Gastroesophageal sphincter (tissue), 4 donors: ENCODE measurements at places on chromosomes 12 and 14.

- ATAC-seq: no peak
- H3K4me3 ChIP-seq: no peak overlapping the region
Observed at GRCh38 chr12:131892711-131893604, 1.5 kb upstream of the ULK1 start.

DNA sequence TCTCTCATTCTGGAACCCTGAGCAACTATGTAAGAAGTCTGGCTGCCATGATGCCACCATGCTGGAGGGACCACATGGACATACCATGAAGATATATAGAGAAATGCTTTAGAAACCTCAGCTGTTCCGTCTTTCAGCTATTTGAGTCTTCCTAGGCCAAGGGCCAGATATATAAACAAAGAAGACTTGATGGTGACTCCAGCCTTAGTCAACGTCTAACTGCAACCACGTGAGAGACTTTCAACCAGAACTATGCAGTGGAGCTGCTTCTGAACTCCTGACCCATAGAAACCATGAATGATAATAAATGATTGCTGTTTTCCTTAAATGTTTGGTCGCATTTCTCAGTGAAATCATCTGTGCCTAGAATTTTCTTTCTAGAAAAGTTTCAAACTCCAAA lies 20.0 kb upstream of the KITLG start:
- no peak overlapping the region for H3K4me3 ChIP-seq
- no peak for ATAC-seq
- H3K4me1 ChIP-seq: no peaks in the 10 kb centered on the region
- no peaks in the 10 kb centered on the region for H3K36me3 ChIP-seq
- no peak overlapping the region for H3K27ac ChIP-seq

- no peaks in the 10 kb centered on the region for H3K36me3 ChIP-seq
- H3K27me3 ChIP-seq: peaks cover 62% of the 10 kb centered on the region
- H3K27ac ChIP-seq: no peak overlapping the region
- no peak for ATAC-seq
- H3K4me1 ChIP-seq: no peaks in the 10 kb centered on the region
Observed at GRCh38 chr12:3367750-3368444, 123.1 kb upstream of the PRMT8 start.

DNA sequence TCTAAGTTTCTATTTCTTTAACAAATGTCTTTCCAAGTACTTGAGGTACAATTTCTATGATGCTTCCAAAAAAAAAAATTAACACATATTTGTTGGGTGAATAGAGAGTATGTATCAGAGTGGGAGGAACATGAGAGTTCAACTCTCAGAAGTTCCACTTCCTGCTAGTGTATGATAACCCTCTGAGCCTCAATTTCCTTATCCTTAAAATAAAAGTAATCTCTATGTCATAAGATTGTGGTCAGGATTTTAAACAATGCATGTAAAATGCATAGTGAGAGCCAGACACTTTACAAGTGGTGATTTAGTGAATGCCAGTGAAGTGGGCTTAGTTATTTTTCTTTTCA lies 270.3 kb upstream of the AMIGO2 start:
- H3K4me1 ChIP-seq: no peaks in the 10 kb centered on the region
- no peaks in the 10 kb centered on the region for H3K36me3 ChIP-seq
- no peak for ATAC-seq
- no peaks in the 10 kb centered on the region for H3K27me3 ChIP-seq

DNA sequence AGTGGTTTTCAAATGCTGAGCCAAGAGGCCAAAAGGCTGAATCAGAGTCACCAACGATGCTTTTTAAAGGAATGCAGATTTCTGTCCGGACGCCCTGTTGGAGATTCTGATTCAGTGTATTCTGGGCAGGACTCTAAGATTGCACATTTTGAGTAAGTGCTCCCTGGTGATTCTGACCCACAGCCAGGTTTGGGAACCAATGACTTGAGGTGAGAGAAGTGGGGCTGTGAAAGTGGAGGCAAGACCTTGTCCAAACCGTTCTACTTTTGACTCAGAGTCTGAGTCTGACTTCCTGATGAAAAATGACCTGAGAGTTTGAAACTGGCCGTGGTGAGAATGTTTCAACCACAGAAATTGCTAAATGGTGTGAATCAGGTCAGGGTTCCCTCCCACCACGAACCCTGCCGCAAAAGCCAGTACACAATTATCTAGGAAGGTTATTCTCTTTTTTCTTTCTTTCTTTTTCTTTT lies 90.2 kb downstream of the NTN4 start:
- peak; percentile 25 for ATAC-seq
- H3K4me3 ChIP-seq: no peak overlapping the region
- no peaks in the 10 kb centered on the region for H3K4me1 ChIP-seq
- H3K27me3 ChIP-seq: no peaks in the 10 kb centered on the region
- no peak overlapping the region for H3K27ac ChIP-seq

DNA sequence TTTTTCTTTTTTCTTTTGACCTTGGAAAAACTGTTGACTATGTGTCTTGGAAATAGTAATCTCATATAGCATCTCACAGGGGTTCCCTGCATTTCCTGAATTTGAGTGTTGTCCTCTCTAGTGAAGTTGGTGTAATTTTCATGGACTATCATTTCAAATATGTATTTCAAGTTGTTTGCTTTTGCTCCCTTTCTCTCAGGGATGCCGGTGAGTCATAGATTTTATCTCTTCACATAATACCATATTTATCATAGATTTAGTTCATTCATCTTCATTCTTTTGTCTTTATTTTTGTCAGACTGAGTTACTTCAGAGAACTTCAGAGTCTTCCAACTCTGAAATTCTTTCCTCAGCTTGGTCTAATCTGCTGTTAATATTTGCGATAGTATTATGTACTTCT lies 1320.6 kb downstream of the LRFN5 start:
- no peaks in the 10 kb centered on the region for H3K36me3 ChIP-seq
- no peak for ATAC-seq
- no peaks in the 10 kb centered on the region for H3K4me1 ChIP-seq
- H3K4me3 ChIP-seq: no peak overlapping the region
- H3K27ac ChIP-seq: no peak overlapping the region

GRCh38 chr12:62766496-62766895 lies 168.5 kb downstream of the PPM1H start:
- H3K27ac ChIP-seq: no peak overlapping the region
- H3K27me3 ChIP-seq: no peaks in the 10 kb centered on the region
- peaks cover 11% of the 10 kb centered on the region for H3K4me1 ChIP-seq
- H3K4me3 ChIP-seq: no peak overlapping the region
- H3K36me3 ChIP-seq: no peaks in the 10 kb centered on the region

DNA sequence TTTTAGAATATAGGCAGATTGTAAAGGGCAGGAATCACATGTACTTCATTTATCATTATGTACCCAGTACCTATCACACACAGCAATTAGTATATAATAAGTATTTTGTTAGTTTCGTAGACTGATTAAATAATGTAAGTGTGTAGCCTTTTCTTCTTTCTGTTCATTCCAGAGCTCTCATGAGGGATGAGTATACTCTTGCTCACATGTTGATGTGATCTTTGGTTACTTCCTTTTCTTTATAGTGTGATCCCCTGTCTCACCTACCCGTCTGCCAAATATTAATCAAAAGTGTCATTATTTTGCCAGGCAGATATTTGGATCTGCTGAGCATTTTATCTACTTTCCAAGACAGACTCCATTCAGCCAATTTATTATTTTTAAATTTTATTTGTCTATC lies 156.1 kb downstream of the PCNX1 start:
- H3K4me1 ChIP-seq: no peaks in the 10 kb centered on the region
- H3K27me3 ChIP-seq: no peaks in the 10 kb centered on the region
- no peak overlapping the region for H3K27ac ChIP-seq
- ATAC-seq: no peak
- H3K36me3 ChIP-seq: no peaks in the 10 kb centered on the region
- H3K4me3 ChIP-seq: no peak overlapping the region

GRCh38 chr14:53062856-53063255 lies 90.3 kb downstream of the DDHD1 start:
- H3K27ac ChIP-seq: no peak overlapping the region
- no peak for ATAC-seq
- H3K4me3 ChIP-seq: no peak overlapping the region
- no peaks in the 10 kb centered on the region for H3K27me3 ChIP-seq
- no peaks in the 10 kb centered on the region for H3K36me3 ChIP-seq

GRCh38 chr12:117847371-117847770 lies 121.4 kb downstream of the KSR2 start:
- H3K4me3 ChIP-seq: no peak overlapping the region
- H3K27ac ChIP-seq: no peak overlapping the region
- ATAC-seq: no peak
- no peaks in the 10 kb centered on the region for H3K4me1 ChIP-seq

DNA sequence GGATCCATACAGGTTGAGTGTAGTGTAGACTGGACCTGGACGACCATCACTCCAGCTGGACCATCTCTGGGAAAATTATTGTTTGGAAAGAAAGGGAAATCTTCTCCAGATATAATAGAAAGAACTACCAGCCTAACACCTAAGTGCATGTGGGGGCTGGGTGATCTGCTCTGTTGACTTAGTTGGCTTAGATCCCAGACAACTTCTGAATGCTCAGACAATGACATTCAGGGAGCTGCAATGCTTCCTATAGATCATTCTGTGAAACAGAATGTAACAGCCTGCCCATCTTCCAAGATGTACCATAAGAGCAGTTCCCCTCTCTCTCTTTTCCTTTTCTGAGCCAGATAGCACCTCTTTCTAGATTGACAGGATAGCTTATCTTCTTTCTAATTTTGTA lies 572.8 kb upstream of the STXBP6 start:
- H3K36me3 ChIP-seq: no peaks in the 10 kb centered on the region
- H3K27ac ChIP-seq: no peak overlapping the region
- no peaks in the 10 kb centered on the region for H3K4me1 ChIP-seq

DNA sequence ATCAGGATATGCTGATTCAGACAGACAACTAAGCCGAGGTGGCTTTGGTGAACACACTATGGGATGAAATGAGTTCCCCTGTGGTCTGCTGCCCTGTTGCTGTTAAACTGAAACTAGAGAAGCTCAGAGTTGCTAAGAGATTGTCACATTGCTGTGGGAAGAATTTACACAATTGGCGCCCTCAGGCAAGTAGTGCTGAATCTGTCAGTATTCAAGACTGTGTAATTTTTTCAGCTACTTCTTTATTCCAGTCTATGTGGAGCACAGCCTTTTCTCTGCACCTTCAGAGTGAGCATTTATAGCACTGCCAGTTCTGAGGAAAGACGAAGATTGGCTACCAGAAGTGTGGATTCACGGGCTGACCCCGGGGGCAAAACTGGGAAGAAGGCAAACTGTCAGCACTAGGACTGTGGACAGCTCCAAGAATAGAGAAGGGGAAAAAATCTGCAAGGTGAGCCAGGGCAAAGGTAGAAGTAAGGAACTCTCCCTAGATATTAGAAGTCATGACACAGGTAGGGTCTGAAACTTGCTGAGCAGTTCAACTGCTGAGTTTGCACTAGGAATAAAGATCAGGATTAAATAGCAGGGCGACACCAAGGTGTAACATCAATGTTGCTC lies 218.8 kb upstream of the TMPO start:
- H3K4me1 ChIP-seq: no peaks in the 10 kb centered on the region
- peaks cover 6% of the 10 kb centered on the region for H3K27me3 ChIP-seq
- no peak for ATAC-seq
- H3K36me3 ChIP-seq: no peaks in the 10 kb centered on the region
